ENCODE measurements at places on chromosomes 11 and 22.

GRCh38 chr11:102488208-102488607, 35.6 kb upstream of the TMEM123 start:
- DNase-seq = no peak

DNA sequence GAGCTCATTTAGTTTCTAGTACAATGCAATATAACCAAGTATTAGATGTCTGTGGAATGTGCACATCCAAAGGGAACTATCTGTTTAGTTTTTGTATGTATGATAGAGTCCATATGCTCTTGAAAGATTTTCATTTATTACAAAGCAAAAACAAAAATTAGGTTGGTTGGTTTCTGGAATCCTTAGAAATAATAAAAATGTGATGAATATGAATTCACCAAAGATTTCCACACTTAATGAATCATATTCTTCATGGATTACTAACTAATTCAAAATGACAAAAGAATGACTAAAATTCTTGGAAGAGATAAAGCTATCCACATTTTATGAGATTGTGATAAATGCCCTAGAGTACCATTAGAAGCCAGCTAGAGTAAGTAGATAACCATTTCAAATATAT, 261.1 kb downstream of the SBF2 start:
- DNase-seq = no peak

GRCh38 chr11:103898577-103899336, 137.7 kb upstream of the DDI1 start:
- no peak for DNase-seq

DNA sequence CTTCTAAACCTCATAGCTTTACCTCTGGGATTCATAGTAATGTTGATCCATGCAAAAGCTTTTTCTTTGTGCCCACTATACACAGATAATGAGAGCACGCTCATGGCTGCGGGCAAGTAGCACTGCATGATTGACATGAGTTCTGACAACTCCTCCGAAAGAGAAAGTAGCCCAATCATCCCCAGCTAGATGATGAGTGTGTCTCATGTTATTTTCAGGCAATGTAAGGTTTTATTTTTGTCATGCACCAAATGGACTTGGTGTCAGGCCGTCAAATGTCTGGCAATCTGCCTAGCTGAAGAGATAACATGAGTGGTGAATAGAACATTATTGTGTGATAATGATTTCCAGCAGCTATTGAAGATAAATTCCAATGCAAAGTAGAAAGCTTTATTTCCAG, 662.6 kb downstream of the NTM start:
- no peak for DNase-seq

GRCh38 chr11:66290330-66290621, 1.3 kb upstream of the YIF1A start:
- no peak for DNase-seq

GRCh38 chr11:117985953-117986887, at the start of gene IL10RA:
TSS of gene IL10RA (plus strand) at chr11:117986394. CDS start at chr11:117986468, 74 bp downstream.
- peak; percentile 64 for DNase-seq

- DNase-seq = no peak
Measured at GRCh38 chr11:78251083-78251775, 62.5 kb downstream of the USP35 start.

DNA sequence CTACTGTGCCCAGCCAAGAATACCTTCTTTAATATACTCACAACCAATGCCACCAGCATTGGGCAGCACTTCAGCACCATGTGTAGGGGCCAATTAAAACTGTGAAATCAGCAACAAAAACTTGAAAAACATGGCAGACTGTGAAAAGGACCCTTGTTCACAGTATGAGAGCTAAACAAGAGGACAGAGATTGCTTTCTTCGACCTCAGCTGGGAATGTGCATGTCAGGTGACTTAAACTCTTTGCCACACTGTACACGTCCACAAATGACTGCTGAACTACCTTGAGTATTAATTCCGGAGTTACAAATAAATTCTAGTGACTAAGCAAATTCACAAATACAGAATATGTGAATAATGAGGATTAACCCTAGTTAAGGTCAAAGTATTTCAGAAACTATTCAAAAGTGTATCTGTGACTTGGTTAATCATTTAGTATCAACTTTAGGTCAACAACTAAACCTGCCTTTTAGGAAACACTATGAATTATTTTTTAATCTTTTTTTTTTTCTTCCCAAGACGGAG, 33.0 kb downstream of the DDX6 start:
- DNase-seq = no peak

DNA sequence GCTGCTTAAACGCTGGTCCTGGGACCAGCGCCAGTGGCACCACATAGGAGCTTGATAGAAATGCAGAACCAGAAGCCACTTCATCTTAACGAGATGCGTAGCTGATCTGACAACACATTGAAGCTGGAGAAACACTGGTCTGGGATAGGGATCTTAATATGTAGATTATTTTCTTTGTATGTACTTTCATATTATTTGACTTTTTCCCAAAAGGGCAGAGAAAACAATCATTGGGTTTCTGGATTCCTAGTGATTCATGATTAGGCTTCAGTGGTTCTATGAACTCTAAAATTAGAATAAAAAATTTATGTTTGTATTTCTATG, 12.3 kb downstream of the MPEG1 start:
- no peak for DNase-seq

GRCh38 chr11:47442514-47442913, 6.4 kb downstream of the RAPSN start:
- DNase-seq = peak; percentile 54

GRCh38 chr11:131688048-131688693, 317.8 kb downstream of the NTM start:
- DNase-seq = peak; percentile 33

DNA sequence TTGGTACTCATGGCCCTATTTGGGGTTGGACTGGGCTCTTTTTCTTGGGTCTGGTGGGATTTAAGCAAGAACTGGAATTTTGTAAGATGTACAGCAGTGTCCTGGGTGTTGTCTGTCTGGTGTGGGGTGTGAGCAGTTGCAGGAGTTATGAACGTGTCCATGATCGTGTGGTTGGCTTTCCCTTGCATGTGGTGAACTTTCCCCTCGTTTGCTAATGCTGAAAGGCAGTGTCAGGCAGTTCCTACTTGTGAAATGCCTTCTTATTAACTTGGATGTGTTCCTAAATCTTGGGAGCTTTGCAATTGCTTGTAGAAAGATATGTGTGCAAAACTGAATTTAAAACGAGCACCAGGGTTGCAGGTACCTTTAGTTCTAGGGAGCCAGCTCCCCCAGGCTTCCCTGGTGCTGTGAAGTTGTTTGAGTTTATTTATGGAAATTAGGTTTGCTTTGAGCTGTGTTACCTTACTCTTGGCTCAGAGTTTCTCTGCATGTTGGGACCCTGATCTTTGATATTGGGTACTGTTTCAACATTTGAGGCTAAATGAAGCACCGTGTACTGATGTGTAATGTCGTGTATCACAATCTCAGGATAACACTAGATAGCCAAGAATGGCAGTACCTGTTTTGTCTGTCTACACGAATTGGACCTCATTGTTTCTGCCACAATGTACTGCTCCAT, 35.8 kb upstream of the HSD17B12 start:
- no peak for DNase-seq

GRCh38 chr11:78228467-78228866, 39.7 kb downstream of the USP35 start:
- DNase-seq = no peak

- DNase-seq = no peak
Measured at GRCh38 chr22:29301716-29302401, 4.6 kb upstream of the GAS2L1 start.

- DNase-seq = no peak
Measured at GRCh38 chr11:115193914-115194801, 310.1 kb downstream of the CADM1 start.

- no peak for DNase-seq
Measured at GRCh38 chr11:120398132-120398531, 61.9 kb downstream of the ARHGEF12 start.

DNA sequence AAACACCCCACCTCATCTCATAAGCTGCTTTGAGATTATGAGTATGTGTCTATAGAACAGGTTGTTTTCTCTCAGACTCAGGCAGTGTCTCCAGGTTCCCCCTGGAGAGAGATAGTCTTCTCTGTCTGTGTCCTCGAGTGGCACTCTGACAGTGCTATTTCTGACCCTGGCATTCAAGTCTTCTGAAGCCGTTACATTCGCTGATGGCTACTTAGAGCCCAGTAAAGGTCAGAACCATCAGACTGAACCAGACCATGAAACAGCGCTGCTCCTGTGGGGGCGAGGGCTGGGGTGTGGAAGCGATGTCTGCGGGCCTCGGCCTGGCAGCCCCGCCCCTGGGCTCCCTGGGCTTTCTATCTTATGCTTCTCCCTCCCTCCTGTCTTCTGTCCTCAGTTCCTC, 23.5 kb downstream of the SHISA8 start:
- no peak for DNase-seq

- DNase-seq = peak; percentile 20
Measured at GRCh38 chr11:11178671-11179638, 174.1 kb downstream of the CSNK2A3 start.

- DNase-seq = no peak
Measured at GRCh38 chr11:10107497-10107896, 186.5 kb downstream of the SBF2 start.

DNA sequence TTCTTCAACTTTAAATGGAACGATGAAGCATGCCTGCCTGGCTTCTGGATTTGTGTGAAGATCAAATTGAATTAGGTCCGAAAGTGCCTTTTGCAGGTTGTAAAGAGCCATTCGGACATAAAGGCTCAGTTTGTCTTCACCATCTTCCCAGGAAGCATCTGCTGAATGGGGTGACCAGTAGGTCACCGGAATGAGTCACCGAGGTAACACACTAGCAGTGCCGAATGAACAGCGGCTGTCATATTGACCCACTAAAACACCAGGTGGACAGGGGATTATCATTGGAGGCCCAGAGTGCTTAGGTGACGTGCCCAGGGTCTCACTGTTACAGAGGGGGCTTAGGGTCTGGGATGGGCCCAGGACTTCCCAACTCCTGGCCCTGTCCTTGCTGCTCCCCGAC, 43.1 kb upstream of the MYH9 start:
- DNase-seq = no peak

DNA sequence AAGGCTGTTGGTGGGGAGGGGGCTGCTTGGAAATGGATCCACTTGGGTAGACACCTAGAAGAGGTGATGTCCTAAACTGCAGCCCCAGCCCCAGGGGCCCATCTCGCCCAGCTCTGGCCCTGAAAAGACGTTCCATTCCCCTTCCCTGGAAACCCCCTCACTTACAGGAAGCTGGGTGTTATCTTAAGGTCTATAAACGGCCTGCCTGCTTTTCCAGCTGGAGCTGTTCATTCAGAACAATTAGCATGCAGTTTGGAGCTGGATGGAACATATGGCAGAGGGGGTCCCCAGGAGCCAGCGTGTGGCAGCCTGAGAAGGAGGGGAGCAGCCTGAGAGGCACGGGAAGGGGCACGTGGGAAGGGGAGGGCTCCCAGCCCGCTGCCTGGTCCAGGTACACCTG, 139.6 kb downstream of the PKNOX2 start:
- DNase-seq = no peak

- DNase-seq = no peak
Measured at GRCh38 chr11:93288079-93288478, 42.5 kb upstream of the DEUP1 start.

All from anterior cingulate cortex (tissue), 58 donors.